Melanocyte of skin (primary cell): ENCODE measurements at places on chromosomes 12 and 14. TPM values are rescaled to one million over a fixed set of nuclear protein-coding genes. Genes with fewer than 3 reads are reported as not detected.

LAG3 gene
- not detected in 2 replicates for total RNA-seq

TAS2R8 gene
- total RNA-seq: under 0.01 TPM in 1 of 2 replicates, not detected in the other

EFS gene
- 2.1 and 2.2 TPM in 2 replicates for total RNA-seq

GZMB gene
- 0.31 TPM in 1 of 2 replicates, not detected in the other for total RNA-seq

PTPRR gene
- not detected in 2 replicates for total RNA-seq

ARHGEF25 gene
- total RNA-seq: 5.3 and 6.5 TPM in 2 replicates

DCAF4 gene
- 19.3 and 21.3 TPM in 2 replicates for total RNA-seq

ANO2 gene
- not detected in 2 replicates for total RNA-seq

APOF gene
- not detected in 2 replicates for total RNA-seq

SERPINA12 gene
- not detected in 2 replicates for total RNA-seq

STRAP gene
- total RNA-seq: 61.9 and 106 TPM in 2 replicates

POTEG gene
- total RNA-seq: not detected in 2 replicates

EID3 gene
- total RNA-seq: 3.4 and 14.9 TPM in 2 replicates

CDKN1B gene
- total RNA-seq: 54.0 and 57.3 TPM in 2 replicates

LRP6 gene
- total RNA-seq: 46.9 and 49.3 TPM in 2 replicates

TRPV4 gene
- total RNA-seq: under 0.01 and 0.73 TPM in 2 replicates

SIX4 gene
- under 0.01 and 0.36 TPM in 2 replicates for total RNA-seq

CLEC6A gene
- total RNA-seq: not detected in 2 replicates

MYH6 gene
- total RNA-seq: not detected in 2 replicates

AKAP5 gene
- total RNA-seq: 0.34 and 0.36 TPM in 2 replicates

ACSM4 gene
- total RNA-seq: not detected in 2 replicates

ZNF140 gene
- 13.1 and 22.5 TPM in 2 replicates for total RNA-seq

CLEC4A gene
- 0.31 TPM in 1 of 2 replicates, not detected in the other for total RNA-seq

RASAL1 gene
- 0.15 TPM in 1 of 2 replicates, not detected in the other for total RNA-seq

ALX1 gene
- 39.0 and 44.9 TPM in 2 replicates for total RNA-seq

FBXW8 gene
- 6.0 and 23.3 TPM in 2 replicates for total RNA-seq

BTBD7 gene
- total RNA-seq: 14.7 and 19.0 TPM in 2 replicates

ATP23 gene
- 5.9 and 15.6 TPM in 2 replicates for total RNA-seq
